ENCODE measurements at places on chromosomes 6 and 20. TPM values are rescaled to one million over a fixed set of nuclear protein-coding genes. Genes with fewer than 3 reads are reported as not detected.

Gene HLA-A
- 3.3 TPM for total RNA-seq

- no peak for DNase-seq
- H3K27me3 ChIP-seq: no peaks in the 10 kb centered on the region
- H3K36me3 ChIP-seq: peaks cover 23% of the 10 kb centered on the region
- H3K4me1 ChIP-seq: peaks cover 23% of the 10 kb centered on the region
- no peak overlapping the region for H3K27ac ChIP-seq
Measured at GRCh38 chr20:44208165-44208564, 2.4 kb downstream of the OSER1 start.

Gene MPC1
- 110 TPM for total RNA-seq

- no peaks in the 10 kb centered on the region for H3K4me1 ChIP-seq
- no peak overlapping the region for H3K4me3 ChIP-seq
- no peak overlapping the region for H3K27ac ChIP-seq
- DNase-seq: no peak
Measured at GRCh38 chr6:97963193-97963592, 680.2 kb upstream of the MMS22L start.

Gene SNAP25
- total RNA-seq: not detected
